ENCODE measurements at places on chromosomes 13 and 19. TPM values are rescaled to one million over a fixed set of nuclear protein-coding genes. Genes with fewer than 3 reads are reported as not detected.
A peak's percentile ranks its signal among the peaks of the same experiment; 100 is the strongest.

DNA sequence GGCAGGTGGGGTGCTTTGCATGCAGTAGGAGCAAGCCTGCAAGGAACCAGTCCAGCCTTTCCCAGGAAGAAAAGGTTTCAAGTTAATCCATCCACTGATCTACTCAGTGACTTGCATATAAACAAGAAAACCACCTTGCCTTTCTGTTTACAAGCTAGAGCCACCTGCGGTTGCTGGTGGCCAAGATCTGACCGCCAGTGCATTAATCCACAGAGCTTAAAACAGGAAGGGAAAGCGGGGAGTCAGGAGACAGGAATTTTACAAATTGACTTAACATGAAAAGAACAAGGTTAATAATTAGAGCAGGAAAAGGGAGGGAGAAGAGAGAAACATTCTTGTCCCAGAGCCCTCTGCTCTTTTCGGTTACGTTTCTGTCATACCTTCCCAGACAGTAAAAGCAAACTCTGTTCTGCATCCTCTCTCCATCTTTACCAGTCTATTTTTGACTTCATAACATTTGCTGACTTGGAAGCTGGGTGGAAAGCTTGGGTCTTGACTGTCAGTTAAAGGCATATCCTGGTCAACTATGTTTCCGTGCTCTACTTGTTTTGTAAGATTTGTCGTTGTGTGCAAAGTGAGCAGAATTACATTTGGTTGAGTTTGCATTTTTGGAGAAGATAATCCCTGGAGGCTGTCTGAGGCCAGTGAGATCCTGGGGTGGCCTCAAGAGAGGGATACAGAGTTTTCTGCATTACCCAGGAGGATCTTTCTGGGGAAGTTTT is 760.6 kb downstream of the EFNB2 start:
- DNase-seq, result no peak

GRCh38 chr19:46766569-46767317 is 20.5 kb upstream of the STRN4 start:
- DNase-seq, result peak; percentile 56

GRCh38 chr19:32224371-32225244 is 120.8 kb upstream of the ZNF507 start:
- DNase-seq, result peak; percentile 64

DNA sequence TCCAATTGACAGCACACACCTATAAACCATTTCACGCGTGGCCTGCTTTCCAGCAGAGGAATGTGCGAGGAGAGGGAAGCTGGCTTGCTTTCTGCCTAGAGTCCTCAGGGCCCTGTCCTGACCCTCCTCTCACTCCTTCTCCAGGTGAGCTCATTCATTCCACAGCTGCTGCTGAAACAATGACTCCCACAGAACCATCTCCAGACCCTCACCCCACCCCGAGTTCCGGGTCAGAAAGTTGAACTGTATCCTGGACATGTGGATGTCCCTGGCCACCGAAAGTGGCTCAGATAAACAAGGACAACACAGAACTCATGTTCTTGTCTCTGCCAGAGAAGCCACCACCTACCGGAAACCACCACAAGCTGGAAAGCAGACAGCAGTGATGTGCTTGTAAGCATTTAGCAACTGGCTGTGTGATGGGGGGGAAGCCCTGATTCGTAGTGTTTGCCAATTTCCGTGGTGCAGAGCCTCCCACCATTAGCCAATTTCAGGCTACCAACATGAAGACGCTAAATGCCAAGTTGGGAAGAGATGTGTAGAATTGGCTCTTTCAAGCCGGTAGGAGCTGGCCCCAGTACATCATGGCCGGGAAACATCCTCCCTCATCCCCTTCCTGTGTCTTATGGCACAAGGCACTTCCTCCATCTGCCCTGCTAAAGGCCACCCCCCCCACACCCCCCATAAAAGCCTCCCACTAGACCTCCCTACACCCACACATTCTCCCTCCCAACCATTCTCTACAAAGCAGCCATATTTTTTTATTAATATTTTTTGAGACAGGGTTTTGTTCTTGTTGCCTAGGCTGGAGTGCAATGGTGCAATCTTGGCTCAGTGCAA is 5.0 kb downstream of the SYCE2 start:
- DNase-seq, result peak; percentile 80

DNA sequence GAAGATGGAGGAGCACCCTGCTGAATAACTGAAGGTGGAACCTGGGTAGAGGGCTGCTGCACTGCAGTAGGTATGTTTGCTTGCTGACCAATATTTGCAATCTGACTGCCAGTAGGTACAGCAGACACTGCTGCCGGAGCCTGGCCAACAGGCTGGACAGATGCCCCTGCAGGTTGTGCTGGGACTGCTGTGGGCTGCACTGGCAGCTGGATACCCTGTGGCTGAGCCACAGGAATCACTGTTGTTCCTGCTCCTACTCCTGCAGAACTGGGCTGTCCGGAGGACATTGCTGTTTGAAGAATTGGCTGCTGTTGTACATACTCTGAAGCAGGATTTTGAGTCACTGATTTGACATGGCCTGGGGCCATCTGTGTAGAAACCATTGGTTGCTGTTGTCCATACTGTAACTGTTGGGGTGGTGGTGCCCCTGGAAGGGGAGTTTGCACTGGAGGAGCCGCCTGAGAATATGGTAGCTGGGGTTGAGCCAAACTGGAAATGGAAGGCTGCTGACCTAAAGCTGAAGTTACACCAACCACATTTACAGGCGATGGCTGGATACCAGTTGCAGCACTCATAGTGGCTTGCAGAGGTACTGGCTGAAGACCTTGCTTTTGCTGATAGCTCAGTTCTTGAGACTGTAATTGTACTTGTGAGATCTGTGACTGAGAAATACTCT is 2.2 kb downstream of the TSC22D1 start:
- DNase-seq, result no peak

GRCh38 chr13:43981091-43981490 is 101.4 kb downstream of the LACC1 start:
- DNase-seq, result no peak

DNA sequence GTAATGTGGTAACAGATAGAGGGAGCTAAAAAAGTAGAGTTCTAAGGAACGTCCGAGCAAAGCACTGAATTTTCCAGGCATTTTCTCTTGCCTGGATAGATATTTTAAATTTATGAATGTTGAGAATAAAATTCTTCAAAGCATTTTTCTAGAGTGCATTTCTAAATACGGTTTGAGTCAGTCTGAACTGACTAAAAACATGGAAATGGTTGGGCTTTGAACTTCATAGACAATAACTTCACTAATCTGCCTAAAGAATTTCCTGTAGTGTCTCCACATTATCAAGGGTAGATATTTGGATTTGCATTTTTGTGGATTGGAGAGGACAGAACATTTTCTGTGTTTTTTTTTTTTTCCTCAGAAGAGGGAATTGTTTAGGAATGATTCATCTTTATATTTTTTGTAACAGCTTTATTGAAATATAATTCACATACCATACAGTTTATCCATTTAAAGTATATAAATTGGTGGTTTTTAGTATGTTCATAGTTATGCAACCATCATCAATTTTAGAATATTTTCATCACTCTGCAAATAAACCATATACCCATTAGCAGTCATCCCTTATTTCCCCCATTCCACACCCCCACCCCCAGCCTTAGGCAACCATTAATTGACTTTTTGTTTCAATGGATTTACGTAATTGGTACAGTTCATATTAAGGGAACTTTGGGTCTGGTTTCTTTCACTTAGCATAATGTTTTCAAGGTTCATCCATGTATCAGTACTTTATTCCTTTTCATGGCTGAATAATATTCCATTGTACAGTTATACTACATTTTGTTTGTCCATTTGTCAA is 20.7 kb downstream of the GARRE1 start:
- no peak for DNase-seq

- DNase-seq, result peak; percentile 83
Observed at GRCh38 chr19:1122972-1123363, 19.2 kb downstream of the GPX4 start.

- no peak for DNase-seq
Observed at GRCh38 chr13:46621792-46622629, 69.0 kb downstream of the LRCH1 start.

- DNase-seq, result no peak
Observed at GRCh38 chr13:112807653-112808376, 118.0 kb downstream of the ATP11A start.

GRCh38 chr19:1252821-1253513 is 4.6 kb downstream of the MIDN start:
- peak; percentile 96 for DNase-seq

DNA sequence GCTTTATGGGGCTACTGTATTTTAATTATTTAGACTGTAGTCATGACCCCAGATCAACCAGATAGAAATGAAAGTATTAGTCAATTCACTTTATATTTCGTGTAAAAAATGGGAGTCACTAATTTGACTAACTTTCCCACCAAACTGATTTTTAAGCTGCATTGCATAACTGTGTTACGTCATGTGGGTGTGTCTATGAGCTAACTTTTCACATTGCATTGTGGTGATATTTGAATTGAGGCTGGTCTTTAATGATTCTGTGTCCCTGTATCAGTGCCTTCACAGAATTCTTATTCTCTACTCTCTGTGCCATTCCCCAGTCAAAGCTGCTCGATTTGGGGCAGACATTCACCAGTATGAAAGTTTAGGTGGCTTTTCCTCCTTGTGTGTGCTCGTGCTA is 172.7 kb upstream of the MAB21L1 start:
- DNase-seq, result no peak

GRCh38 chr13:103030776-103031175 is 35.4 kb downstream of the SLC10A2 start:
- DNase-seq, result no peak

DNA sequence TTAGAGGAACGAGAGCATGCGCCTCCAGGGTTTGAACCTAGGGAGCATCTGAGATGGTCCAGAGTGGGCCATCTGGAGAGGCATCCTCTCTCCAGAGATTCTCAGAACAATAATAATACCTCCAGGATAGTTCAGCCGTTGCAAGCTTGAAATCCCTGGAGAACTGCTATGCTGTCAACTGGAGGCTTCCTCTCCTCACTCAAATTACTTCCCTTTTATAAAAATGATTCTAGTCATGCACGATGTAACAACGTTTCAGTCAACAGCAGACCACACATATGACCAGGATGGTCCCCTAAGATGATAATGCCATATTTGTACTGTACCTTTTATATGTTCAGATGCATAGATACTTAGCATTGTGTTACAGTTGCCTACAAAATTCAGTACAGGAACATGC is 108.7 kb downstream of the SHISA2 start:
- no peak for DNase-seq

The SRRM5 gene
- 2.5 TPM for total RNA-seq

The WDR88 gene
- not detected for total RNA-seq

The FXYD3 gene
- total RNA-seq, result 1,071 TPM

The CCL25 gene
- total RNA-seq, result 158 TPM

The ZNF677 gene
- total RNA-seq, result 13.2 TPM

The CRYL1 gene
- total RNA-seq, result 357 TPM

The FUT3 gene
- total RNA-seq, result 207 TPM

The PLK5 gene
- total RNA-seq, result not detected

All from Peyer's patch (tissue), 4 donors.